ENCODE measurements at places on chromosomes 7 and 10.

DNA sequence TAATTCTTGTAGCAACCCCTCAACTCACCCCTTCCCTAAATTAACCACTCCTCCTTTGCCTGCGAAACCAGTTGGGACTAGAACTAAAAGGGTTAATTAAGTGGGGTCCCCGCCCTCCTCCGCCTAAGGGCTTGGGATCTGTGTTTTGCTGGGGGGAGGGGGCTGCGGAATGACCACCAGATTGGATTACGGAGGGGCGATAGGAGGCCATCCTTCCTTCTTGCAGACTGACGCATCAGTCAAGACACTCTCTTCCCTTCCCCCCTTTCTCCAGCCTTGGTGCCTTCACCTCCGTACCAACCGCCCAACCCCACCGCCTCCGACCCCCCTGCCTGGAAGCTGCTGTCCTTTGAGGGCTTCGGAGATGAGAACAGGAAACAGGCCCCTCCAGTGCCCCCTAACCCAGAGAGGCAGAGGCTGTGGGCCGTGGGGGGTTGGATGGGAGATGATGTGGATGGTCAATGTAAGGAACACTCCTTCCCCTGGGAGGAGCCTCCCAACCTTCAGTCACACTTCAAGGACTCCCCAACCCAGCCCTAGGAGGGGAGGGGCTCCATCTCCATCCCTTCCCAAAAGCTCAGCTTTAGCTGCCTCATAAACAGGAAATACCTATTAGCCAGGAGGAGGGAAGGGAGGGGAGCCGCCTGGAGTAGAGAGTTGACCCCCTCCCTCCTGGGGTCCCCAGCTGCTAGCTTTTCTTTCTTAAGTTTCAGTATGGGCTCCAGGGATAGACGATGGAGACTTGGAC, 997 bp upstream of the LDB1 start:
- DNase-seq = no peak

- DNase-seq = no peak
Measured at GRCh38 chr7:96546426-96546825, 163.2 kb downstream of the SEM1 start.

GRCh38 chr7:49279891-49280290, 355.5 kb downstream of the CDC14C start:
- no peak for DNase-seq

- DNase-seq = no peak
Measured at GRCh38 chr10:13853854-13854253, 267.1 kb downstream of the PRPF18 start.

DNA sequence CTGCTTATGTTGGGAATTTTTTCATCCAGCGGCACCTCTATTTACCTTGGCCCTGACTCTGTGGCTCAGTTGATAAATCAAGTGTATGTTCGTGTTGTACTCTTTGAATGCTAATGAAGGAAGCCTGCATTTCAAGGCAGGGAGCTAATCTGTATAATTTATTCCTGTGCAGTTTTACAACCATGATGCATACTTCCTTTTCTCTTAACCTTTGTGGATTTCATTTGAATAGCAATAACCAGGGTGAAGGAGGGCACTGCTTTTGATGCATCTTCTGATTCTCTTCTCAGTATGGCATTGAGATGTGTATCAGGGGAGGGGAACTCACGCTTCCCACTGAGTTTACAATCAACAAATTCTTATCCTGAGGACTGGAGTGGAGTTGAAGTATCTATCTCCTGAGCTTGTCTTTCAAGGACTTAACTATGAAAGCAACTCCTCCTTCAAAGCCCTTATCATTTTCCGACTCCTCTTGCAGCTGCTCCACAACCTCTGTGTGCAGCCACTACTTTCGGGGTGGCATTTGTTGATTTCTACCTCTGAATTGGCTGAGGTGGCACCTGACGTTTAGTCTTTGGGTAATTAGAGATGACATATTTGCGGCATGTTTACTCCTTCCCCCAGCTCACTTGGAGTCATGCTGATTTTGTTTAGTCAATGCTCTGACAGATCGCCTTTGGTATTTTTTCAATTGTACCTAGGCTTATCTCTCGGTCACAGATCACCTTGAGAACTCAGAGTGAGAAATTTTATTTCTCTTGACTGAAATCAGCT, 275.2 kb downstream of the PHTF2 start:
- no peak for DNase-seq

DNA sequence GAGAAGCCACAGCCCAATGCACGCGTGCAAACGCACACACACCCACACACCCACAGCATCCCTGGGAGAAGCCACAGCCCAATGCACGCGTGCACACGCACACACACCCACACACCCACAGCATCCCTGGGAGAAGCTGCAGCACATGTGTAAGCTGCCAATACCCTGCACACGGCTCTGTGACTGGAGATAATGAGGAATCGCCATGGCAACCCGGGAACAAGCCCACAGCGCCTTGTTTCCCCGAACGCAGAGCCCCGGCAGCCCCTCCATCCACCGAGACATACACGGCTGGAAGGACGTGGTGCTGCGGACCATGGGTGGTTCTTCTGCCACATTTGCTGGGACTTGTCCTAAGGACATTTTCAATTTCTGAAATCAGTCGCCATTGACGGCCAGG, 221.3 kb downstream of the PTPRN2 start:
- no peak for DNase-seq

- no peak for DNase-seq
Measured at GRCh38 chr7:44238116-44238695, 37.4 kb downstream of the YKT6 start.

DNA sequence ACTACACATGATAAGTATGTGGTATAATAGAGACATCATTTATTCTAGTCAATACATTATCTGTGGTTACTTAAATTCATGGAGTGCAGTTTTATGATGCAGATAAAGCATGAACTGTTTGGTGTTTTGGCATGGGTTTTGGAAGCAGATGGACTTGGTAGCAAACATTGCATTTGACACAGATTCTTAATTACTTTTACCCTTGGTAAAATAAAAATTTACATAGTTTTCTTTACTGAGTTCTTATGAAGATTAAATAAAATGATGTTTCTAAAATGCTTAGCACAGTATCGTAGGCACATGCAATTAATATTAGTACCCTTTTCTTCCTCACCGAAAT, 92.0 kb downstream of the ABCA13 start:
- no peak for DNase-seq

GRCh38 chr10:129771024-129771423, 193.1 kb downstream of the EBF3 start:
- no peak for DNase-seq

GRCh38 chr10:87092376-87092860, 2.2 kb downstream of the GLUD1 start:
- no peak for DNase-seq

All from activated T-cell treated with anti-CD3 and anti-CD28 coated beads, Interleukin-2, amount 50 U/mL, for 1 hour (primary cell).